Stimulated activated CD4-positive, alpha-beta T cell treated with anti-CD3 and anti-CD28 coated beads, Interleukin-2, amount 100 ng/mL, for 24 hours (primary cell): ENCODE measurements at places on chromosomes 12 and 14.

DNA sequence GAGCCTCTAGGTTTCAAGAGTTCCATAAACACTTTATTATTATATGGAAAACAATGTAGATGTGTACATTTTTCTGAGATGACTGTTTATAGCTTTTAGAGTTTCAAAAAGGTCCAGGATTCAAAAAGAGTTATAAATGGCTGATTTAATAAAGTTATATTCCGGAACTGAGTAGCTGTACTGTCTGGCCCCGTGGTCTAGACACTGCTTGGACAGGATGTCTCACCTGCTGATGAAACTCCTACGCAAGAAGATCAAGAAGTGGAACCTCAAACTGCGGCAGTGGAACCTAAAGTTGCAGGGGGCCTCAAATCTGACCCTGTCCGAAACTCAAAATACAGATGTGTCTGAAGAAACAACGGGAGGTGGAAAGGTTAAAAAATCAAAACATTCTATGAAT lies 69.7 kb downstream of the DCAF5 start:
- DNase-seq: no peak

- DNase-seq: no peak
These were observed 2.4 kb upstream of the NUMB start for GRCh38 chr14:73460691-73461127.

GRCh38 chr12:25699454-25699853 lies 146.4 kb upstream of the LMNTD1 start:
- DNase-seq: no peak

DNA sequence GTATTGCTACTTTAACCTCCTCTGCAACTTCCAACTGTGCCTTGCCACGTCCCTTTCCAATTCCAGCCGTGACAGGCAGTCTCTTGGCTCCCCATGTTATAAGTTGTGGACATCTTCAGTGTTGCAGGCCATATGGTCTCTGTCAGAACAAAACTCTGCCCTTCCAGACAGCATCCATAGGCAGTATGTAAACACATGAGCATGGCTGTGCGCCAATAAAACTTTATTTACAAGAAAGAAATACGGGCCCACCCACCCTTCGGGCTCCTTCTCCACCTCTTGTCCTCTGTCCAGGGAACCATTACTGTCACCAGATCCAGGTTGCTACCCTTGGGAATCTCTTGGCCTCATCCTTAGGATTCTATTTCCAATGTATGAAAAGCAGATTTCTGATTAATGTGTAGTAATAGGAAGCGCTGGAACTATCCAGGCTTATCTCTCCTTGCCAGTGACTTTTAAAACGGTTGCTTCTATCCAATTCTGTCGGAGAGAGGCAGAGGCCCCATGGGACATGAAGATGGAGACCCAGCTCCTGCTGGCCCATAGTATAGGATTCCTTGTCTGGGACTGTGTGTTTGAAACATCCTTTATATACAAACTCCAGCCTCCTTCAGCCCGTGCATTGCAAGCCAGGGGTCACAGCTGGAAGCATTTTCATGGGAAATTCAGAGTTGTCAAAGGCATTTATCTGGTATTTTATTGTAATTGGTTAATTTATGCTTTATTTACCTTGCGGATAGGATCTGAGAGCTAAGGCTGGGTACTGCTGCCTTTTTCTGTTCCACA lies 114.4 kb downstream of the ZNF664 start:
- no peak for DNase-seq

DNA sequence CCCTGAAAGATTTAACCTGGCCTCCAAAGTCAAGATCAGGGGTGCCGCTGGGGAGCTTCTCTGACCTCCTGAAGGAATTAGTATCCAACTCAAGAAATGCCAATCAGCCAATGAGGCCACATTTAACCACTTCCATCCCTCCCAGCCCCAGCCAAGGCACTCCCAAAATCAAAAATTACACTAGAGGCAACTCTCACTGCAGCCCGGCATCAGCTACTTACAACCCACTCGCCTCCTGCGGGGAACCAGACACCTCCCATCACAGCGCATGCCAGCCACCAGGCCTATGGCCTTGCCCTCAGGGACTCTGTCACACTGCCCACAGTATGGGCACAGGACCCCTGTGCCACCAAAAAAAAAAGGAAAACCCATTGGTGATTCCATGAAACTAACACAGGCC lies 62.3 kb upstream of the DDX11 start:
- no peak for DNase-seq

DNA sequence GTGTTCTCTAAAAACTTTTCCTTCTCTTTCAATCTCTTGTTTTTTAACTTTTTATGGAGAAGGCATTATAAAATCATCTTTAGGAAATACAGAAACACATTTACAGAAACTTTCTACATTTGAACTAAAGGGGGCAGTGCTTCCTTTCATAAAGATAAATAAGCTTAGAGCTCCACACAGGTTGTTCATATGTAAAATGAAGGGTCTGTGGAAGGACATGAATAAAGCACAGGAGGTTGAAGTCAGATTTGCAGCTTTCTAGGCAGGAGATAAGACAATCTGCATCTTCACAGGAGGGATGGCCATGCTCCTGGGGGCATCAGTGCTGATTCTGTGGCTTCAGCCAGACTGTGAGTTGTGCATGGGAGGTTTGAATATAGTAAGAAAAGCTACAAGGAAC lies 426.0 kb downstream of the DAD1 start:
- no peak for DNase-seq

GRCh38 chr12:105462831-105463230 lies 132.3 kb downstream of the C12orf75 start:
- DNase-seq: no peak

- DNase-seq: no peak
These were observed 48.0 kb downstream of the ACTN1 start for GRCh38 chr14:68931063-68931462.

GRCh38 chr12:31471051-31471450 lies 119.9 kb downstream of the DENND5B start:
- DNase-seq: no peak

- no peak for DNase-seq
These were observed 2.4 kb upstream of the NKX2-1 start for GRCh38 chr14:36522347-36522971.

GRCh38 chr12:124947561-124948398 lies 33.3 kb upstream of the UBC start:
- DNase-seq: no peak

DNA sequence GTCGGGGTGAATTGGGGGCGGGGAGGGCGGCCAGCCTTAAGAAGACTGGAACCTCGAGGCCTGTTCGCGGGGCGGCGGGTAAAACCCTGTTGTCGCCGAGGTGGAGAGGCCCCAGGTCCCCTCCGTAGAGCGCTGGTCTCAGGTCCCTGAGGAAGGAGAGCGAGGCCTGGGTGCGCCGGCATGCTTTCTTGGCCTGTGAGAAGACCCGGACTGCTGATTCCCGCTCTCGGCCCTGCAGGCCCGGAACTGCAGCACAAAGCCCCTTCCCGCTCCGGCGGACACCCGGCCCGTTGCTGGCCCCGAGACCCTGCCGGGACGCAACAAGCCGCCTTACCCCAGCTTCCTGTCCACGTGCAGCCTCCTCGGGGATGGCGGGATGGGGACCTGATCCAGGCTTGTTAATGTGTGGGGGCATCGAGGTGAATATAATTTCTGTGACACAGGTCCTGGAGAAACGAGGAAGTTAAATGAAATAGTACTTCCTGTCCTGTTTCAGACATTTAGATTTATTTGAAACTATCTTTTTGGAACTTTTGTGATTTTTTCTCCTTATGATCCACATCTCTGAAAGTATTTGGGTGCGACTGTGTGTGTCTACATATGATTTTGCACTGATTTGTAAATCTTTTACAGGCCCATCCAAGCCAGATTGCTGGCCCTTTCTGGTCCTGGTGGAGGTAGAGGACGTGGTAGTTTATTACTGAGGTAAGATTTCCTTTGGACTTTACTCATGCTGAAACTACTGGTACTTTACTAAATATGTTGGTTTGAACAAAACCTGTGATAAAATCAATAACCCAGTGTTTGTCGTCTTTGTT lies 600 bp downstream of the PNN start:
- DNase-seq: peak; percentile 57

GRCh38 chr12:14211947-14212387 lies 153.5 kb upstream of the ATF7IP start:
- no peak for DNase-seq

- no peak for DNase-seq
These were observed 319.8 kb downstream of the CEP128 start for GRCh38 chr14:80621701-80622100.

- DNase-seq: no peak
These were observed 19.0 kb downstream of the RIN3 start for GRCh38 chr14:92532490-92533163.

DNA sequence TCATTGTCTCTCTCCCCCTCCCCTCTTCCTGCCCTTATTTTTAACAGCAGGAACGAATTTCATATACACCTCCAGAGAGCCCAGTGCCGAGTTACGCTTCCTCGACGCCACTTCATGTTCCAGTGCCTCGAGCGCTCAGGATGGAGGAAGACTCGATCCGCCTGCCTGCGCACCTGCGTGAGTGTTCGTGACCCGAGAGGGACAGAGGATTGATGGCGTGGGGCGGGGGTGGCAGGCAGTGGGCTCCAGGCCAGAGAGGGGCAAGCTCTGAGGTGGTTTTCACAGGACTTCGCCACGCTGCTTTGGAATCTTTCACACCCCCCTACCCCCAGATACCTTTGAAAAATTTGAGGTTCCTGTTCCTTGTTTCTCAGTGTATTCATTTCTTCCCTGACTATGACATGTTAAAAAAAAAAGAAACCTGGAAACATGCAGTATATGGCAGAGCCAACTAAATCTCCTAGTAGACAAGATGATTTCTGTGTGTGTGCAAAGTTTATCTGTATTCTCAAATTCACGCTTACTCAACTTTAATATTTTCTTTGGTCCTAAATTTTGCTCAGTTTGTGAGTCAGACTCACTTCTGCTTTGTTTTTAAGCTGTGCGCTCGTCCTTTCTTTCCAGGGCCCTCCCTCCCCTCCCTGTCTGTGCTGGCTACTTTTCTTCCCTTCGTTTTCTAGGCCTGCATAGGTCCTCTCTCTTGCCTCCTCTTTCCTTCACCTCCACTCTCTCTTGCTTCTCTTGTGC lies 103.1 kb downstream of the ETV6 start:
- no peak for DNase-seq
